ENCODE measurements at places on chromosomes 13 and 19.

GRCh38 chr13:101486708-101487437 lies 34.4 kb downstream of the ITGBL1 start:
- no peak for DNase-seq

DNA sequence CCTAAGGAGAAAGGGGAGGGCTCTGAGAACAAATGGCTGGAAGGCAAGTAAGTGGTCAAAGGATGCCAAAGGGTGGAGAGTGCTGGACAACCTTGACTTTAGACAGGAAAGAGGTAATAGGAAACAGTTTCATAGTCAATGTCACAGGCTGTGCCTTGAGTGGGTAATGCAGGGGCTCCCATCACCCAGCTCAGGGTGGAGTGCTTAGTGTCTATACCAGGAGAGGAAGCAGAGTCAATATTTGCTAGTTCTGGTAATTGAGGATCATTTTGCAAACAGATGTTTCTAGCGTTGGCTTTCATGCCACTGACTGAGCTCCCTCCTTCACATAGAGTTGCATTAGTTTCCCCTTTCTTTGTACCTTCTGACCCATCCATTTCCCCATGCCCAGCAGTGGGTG lies 64.6 kb upstream of the KL start:
- no peak for DNase-seq

- DNase-seq, result no peak
These were observed at the start of gene TNNT1 for GRCh38 chr19:55149078-55150003. Gene TNNT1, minus strand, starts transcription at chr19:55149206. Its CDS starts 2,049 bp downstream, at chr19:55147157.

- DNase-seq, result no peak
These were observed 6.9 kb downstream of the TPGS1 start for GRCh38 chr19:514166-514663.

DNA sequence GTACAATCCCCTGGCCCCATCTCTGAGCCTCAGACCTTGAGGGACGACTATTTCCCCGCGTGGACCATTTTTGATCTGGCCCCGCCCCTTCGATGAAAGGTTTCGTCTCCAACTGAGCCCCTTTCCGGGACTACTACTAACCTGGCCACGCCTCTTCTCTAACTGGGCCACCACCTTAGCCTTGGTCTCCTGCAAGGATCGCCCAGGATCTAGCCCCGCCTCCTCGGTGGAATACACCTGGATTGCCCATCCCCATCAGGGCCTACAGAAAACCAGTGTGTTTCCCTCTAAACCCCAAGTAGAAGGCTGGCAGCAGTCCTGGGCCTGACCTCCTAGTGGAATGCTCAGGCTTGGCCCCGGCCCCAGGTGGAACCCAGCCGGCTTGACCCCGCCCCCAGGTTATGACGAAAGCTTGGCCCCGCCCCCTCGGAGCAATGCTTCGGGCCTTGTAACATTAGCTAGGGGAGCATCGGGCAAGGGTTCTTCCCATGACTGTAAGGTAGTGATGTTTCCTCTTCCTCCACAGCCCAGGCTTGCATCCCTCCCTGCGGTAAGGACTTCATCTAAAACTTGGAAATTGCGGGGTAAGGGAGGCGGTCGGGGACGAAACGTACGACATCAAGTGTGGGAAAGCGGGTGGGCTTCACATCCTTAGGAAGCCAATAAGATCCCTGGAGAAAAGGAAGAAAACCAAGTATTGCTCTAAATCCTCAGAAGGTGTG lies 9.1 kb downstream of the SPACA6 start:
- DNase-seq, result peak; percentile 35

GRCh38 chr13:23583491-23583890 lies 13.3 kb downstream of the TNFRSF19 start:
- no peak for DNase-seq

DNA sequence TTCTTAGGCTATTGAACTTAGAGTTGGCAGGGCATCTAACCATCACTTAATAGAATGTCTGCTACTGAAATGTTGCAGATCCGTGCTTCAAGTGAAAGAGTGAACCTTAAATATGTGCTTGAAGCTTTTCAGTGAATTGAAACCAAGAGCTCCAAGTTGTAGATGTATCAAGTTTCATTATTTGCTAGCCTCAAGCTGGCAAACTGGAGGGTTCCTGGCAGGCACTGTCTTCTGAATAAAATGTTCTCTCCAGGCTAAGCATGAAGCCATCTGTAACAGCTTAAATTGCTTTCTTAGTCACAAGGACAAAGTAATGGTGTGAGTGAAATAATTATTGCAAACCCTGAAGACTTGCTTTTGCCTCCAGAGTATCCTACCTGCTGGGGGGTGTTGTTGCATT lies 415.0 kb upstream of the SPRY2 start:
- DNase-seq, result no peak

GRCh38 chr13:31207661-31208552 lies 8.1 kb downstream of the B3GLCT start:
- no peak for DNase-seq

Measured in retinal pigment epithelial cell (primary cell).